Smooth muscle cell of trachea (primary cell): ENCODE measurements at places on chromosomes 13 and 19. TPM values are rescaled to one million over a fixed set of nuclear protein-coding genes. Genes with fewer than 3 reads are reported as not detected.

Gene ZNF221
- total RNA-seq = 12.9 and 20.5 TPM in 2 replicates

Gene CILP2
- total RNA-seq = under 0.01 and 1.3 TPM in 2 replicates

Gene APOE
- 4.1 and 58.4 TPM in 2 replicates for total RNA-seq

Gene SIGLEC12
- total RNA-seq = not detected in 2 replicates

Gene CEACAM16
- total RNA-seq = 0.17 TPM in 1 of 2 replicates, not detected in the other

Gene CFAP97D2
- total RNA-seq = not detected in 2 replicates

Gene TEX101
- not detected in 2 replicates for total RNA-seq

Gene CRB3
- total RNA-seq = not detected in 2 replicates

Gene THSD1
- 6.0 and 8.3 TPM in 2 replicates for total RNA-seq

Gene DAZAP1
- 50.4 and 60.5 TPM in 2 replicates for total RNA-seq

Gene CRX
- total RNA-seq = not detected in 2 replicates

Gene LILRB2
- not detected in 2 replicates for total RNA-seq

Gene GJB6
- total RNA-seq = not detected in 2 replicates

Gene ZNF813
- 3.1 and 3.5 TPM in 2 replicates for total RNA-seq

Gene ZNF738
- 1.7 and 6.0 TPM in 2 replicates for total RNA-seq

Gene GGACT
- total RNA-seq = 4.0 and 6.5 TPM in 2 replicates

Gene ZNF491
- 3.8 and 4.6 TPM in 2 replicates for total RNA-seq

Gene KLK6
- not detected in 2 replicates for total RNA-seq

Gene BRME1
- 0.66 and 0.73 TPM in 2 replicates for total RNA-seq

Gene RUBCNL
- 11.2 and 17.0 TPM in 2 replicates for total RNA-seq

Gene RASAL3
- total RNA-seq = 0.15 TPM in 1 of 2 replicates, not detected in the other

Gene ZNF665
- total RNA-seq = 4.8 and 7.4 TPM in 2 replicates

Gene ZNF614
- 7.4 and 8.6 TPM in 2 replicates for total RNA-seq

Gene LILRA2
- total RNA-seq = not detected in 2 replicates

Gene PRRG2
- total RNA-seq = 0.29 and 1.2 TPM in 2 replicates

Gene PTGER1
- total RNA-seq = 5.4 and 5.6 TPM in 2 replicates

Gene NACC1
- total RNA-seq = 41.9 and 61.9 TPM in 2 replicates

Gene KLK7
- not detected in 2 replicates for total RNA-seq

Gene GPR42
- not detected in 2 replicates for total RNA-seq

Gene PEAK3
- not detected in 2 replicates for total RNA-seq

Gene LGI4
- total RNA-seq = 0.29 and 1.7 TPM in 2 replicates
